Fibroblast of villous mesenchyme (primary cell): ENCODE measurements at places on chromosomes 5 and 9. TPM values are rescaled to one million over a fixed set of nuclear protein-coding genes. Genes with fewer than 3 reads are reported as not detected.

- no peak for DNase-seq
Observed at GRCh38 chr5:139051392-139051791, 146.8 kb downstream of the SIL1 start.

DNA sequence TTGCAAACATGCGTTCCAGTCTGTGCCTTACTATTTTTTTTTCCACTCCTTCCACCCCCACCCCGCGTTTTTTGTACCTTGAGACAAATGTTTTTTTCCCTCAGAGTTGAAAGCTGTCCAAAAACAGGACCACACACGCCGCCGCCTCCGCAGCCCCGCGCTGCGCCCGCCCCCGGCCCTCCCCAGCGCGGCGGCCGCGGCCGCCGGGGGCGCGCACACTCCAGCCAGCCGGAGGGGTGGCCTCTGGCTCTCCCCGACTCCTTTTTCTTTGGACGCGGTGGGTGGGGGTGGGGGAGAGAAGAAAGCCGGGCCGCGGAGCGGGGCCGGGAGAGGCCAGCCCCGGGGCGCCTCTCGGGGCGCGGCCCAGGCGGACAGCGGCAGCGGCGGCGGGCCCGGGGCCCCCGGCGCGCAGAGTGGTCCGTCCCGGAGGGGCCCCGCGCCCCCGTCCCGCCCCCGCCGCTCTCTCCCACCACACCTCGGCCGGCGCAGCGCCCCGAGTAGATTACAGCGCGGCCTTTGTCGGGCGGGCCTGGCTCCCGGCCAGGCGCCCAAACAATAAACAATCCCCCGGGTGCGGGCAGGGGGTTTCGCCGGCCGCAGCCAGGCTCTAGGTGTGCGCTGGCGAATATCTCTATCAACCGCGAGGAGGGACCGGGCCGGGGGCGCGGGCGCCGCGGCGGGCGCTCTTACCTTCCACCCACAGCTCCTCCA, 10.9 kb downstream of the PTCH1 start:
- DNase-seq, result peak; percentile 78

The PCDHGA12 gene
- 15.5 and 18.7 TPM in 2 replicates for total RNA-seq

The MYORG gene
- 0.64 and 1.3 TPM in 2 replicates for total RNA-seq

The MRRF gene
- total RNA-seq, result 26.4 and 29.4 TPM in 2 replicates
